ENCODE measurements at places on chromosomes 4 and X.
A peak's percentile ranks its signal among the peaks of the same experiment; 100 is the strongest.

DNA sequence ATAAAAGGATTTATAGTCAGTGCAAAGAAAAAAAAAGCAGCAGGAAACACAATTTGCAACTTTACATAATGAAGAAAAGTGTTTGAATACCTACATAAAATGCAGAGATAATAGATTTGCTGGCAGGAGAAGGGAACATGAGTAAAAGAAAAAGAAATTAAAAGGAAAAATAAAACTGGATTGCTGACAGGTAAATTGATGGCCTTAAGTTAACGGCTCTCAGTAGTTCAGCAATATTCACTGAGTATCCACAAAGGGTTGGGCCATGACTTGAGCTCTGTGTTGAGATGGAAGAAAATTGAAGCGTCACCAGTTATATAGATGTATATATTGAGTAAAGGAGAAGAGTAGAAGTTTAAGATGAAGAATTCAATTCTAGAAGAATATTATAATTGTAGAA, 330.1 kb upstream of the VCX start:
- DNase-seq, result no peak

DNA sequence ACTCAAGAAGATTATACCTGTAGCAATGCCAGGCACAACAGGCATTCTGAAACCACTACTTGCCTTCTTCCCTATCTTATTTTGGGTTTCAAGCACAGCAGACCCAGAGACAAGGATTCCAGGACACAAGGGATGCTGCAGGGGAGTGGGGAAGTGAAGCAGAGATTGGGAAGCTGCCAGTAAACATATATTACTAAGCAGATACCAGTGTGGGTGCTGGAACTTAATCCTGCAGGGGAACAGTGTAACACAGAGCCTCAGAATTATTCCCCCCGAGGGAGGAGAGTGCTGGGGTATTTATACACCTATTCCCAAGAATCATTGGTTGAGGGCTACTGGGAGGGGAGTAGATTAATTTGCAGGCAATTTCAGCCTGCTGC, 33.3 kb upstream of the MAML3 start:
- no peak for DNase-seq

DNA sequence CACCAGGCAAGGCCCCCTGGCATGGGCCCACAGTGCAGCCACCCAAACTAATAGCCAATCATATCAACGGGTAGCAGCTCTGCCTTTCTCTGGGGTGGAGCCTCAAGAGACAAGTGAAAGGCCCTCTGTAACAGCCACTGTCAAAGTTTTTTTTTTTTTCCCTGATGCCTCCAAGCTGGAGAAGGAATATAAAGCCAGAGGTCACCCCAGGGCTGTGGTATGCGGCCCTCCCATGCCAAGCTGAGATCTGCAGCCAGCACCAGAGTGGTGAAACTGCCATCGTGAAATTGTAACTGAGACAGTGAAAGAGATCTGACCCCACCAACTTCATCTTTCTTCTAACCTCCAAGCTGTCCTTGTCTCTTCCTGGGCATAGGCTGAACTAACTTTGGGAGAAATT, 407.0 kb downstream of the KLHL4 start:
- DNase-seq, result no peak

- DNase-seq, result peak; percentile 9
Measured at GRCh38 chr4:70997036-70997435, 3.6 kb downstream of the DCK start.

DNA sequence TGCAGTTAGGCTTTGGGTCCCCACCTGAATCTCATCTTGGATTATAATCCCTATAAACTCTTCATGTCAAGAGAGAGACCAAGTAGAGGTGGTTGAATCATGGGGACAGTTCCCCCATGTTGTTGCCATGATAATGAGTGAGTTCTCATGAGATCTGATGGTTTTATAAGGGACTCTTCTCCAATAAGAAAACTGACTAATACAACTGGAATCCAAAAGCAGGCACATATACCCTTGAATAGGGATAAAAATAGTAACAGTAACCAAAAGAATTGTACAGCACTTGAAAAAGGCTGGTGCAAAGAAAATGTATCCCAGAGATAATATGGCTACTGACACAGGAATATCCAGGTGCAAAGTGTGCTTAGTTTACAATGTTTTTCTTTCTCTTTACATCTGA, 351.5 kb upstream of the MAD2L1 start:
- no peak for DNase-seq

DNA sequence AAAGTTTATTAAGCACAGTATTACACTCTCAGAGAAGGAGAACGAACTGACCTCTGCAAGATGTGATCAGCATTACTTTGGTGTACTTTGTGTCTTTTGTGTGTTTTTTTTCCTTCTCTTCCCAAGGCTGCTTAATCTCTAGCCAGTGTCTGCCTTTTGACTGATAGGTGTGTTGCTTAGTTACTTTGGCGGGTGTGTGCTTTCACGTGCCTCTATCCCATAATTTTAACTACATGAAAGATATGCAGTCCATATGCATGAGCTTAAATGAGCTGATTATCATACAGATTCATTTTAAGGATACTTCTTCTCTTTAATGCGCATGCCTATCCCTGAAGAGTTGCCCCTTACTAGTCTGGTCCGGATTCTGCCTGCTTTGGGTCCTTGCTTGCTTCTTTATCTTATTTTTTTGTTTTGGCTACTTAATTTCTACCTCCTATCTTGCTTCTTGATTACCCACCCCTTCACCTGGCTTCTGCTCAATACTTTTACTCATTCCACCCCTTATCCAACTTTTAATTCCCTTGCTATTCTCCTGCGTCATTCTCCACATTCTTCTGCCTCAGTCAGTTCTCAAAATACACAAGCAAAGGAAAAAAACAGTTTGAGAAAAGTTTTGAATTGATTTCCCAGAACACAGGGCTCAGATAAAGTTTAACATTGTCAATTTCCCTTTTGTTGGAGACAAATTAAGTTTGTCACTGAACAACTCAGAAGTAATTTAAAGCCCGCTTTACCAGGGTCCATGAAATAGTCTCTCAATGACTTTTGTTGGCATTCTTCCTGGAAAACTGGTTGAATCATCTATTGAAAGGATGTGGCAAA, 182.0 kb downstream of the TENT5D start:
- DNase-seq, result no peak

- DNase-seq, result no peak
Measured at GRCh38 chrX:126820700-126821420, 1.3 kb downstream of the PRR32 start.

DNA sequence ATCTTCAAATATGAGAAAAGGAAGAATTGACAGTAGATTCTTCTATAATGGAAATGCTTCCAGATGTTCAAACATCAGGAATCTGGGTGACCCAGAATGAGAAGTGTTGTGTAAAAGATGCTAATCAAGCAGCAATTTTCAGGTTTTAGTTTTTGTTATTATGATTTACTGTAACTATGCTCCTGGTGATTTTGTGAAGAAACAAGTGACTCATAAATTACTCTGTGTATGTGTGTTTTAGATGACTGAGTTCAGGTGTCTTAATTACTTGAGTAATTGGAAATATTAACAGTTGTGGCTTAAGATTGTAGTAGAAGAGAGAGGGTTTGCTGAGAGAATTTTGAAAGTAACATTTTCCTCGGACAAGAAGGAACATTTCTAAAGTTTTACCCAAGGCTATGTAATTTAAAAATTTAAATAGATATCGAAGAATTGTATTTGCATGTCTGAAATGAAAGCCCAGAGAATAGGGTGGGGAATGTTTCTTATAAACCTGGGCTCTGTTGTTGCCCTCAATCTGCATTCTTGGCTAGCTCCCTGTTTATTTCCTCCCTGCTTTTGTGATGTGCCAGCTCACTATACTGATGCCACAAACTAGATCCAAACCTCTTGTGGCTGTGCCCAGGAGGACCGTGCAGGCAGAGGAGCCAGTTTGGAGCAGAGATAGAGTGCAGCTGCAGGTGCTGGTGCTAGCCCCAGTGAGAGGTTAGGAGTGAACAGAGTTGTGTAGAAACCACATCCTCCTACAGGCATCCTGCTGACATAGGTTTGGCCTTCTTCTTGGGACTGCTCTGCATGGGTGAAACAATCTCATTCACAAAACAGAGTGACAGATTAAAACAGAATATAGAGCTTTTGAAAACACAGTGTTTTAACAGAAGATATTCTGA, 25.4 kb upstream of the TNIP3 start:
- DNase-seq, result peak; percentile 33

GRCh38 chr4:21769404-21770147, 179.0 kb downstream of the KCNIP4 start:
- no peak for DNase-seq

DNA sequence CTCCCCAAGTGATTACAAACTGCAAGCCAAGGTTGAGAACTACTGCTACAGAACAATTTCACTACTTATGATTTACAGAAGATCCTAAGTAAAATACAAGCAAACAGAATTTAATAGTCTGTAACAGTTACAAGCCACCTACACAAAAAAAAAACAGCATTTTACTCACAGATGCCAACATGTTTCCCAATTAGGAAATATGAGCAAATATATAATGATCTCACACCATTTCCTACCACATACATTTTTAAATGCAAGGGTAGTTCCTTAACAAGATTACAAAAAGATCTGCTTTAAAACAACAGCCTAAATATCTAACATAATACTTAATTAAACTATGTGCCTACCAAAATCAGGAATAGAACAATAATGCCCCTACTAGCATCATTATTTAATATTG, 63.4 kb downstream of the EFHC2 start:
- DNase-seq, result no peak

GRCh38 chrX:131987252-131987651, 35.9 kb upstream of the STK26 start:
- DNase-seq, result peak; percentile 87

- no peak for DNase-seq
Measured at GRCh38 chrX:40853004-40853815, 117.9 kb upstream of the MED14 start.

- peak; percentile 31 for DNase-seq
Measured at GRCh38 chr4:147516133-147516532, 35.2 kb downstream of the EDNRA start.

GRCh38 chr4:152563209-152563608, 27.3 kb upstream of the FBXW7 start:
- DNase-seq, result no peak

DNA sequence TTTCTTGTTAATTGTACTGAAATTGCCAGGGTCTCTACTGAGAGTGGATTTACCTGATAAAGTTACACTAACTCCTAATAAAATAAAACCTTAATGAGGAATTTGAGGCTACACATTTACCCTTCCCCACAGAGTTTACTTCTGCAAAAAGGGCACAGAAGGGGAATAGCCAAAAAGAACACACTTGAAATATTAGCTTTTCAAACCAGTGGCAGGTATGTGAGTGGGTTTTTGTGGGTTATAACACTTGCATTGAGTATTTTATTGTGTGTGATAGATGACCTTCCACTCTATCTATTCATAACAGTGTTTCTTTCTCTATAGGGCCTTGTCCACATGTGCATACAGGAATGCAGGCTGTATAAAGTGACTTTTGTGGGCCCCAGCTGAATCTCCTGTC, 5.0 kb upstream of the GPR174 start:
- DNase-seq, result no peak

GRCh38 chr4:98899277-98899676, 29.7 kb downstream of the EIF4E start:
- DNase-seq, result no peak

DNA sequence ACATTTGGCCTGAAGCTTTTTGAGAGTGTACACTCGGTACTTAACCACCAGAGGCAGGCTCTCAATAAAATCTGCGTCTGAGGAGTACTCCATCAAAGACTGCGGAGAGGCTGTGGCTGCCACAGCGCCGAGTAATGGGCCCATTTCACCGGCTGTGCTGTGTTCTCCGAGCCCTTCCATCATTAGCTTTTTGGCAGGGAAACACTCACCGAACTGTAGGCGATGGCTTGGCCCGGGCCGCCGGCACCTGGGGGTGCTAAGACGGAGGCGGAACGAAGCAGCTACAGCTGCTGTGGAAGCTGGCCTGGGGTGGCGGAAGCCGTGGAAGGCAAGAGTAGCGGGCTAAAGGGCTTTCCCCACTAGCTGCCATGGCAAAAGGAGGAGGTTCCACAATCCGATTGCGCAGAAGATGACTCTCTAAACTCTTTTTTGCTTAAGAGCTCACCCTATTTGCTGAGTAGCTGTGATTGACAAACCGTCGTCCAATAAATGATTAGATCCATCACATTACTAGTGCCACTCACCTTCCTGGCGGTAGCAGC, 48.5 kb upstream of the PABPC1L2A start:
- DNase-seq, result no peak

DNA sequence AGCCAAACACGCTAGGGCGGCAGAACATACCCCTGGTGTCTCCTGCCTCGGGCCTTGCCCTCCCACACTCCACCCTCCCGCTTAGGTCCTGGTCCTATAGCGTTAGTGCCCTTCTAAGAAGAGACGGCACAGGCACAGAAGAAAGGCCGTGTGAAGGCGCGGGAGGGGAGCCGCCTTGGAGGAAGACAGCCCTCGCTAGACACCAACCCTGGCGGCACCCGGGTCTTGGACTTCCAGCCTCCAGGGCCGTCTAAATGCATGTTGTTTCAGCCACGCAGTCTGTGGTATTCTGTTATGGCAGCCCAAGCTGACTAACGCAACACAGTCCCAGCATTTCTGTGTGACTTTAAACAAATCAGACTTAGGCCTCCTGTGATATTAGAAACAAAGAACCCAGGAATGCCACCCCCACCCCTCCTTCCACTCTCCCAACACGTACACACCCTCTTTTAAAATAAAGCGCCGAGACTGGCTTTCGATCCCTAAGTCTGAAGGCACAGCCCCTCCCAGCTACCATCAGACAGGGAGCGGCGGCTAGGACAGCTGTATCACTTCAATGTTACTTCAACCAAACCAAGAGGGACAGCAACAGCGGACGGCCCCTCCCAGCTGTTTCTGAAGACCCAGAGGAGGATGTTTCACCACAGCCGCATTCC, 128.0 kb downstream of the AFAP1 start:
- no peak for DNase-seq

- peak; percentile 2 for DNase-seq
Measured at GRCh38 chrX:15834053-15834452, 20.6 kb downstream of the AP1S2 start.

GRCh38 chr4:7398104-7398423, 36.7 kb downstream of the PSAPL1 start:
- DNase-seq, result no peak

Data from Kasumi-1 (cell line).